NCI-H1436 treated with DMSO at 0.1 percent for 48 hours (cell line): ENCODE measurements at places on chromosomes 5 and 9.

GRCh38 chr5:101084353-101084752 lies 181.3 kb upstream of the ST8SIA4 start:
- DNase-seq: no peak

DNA sequence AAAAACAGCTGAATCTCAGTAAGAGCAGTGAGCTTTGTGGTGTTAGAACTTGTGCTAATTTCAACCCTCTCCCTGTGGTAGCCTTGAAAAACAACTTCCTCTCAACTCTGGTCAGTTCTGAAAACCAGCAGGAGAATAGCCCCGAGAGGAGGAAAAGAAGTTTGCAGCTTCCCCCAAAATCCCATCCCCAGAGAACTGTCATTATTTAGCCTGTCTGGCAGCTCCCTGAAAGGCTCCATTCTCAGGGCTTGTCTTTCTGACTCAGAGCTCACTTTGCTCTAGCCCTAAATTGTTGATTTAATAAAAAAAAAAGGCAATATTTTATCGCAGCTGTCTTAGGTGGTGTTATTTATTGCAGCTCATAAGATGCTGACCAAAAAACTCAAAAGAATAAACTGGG lies 11.4 kb upstream of the SLC45A2 start:
- no peak for DNase-seq

- no peak for DNase-seq
Observed at GRCh38 chr9:83646500-83647239, 23.7 kb downstream of the IDNK start.

DNA sequence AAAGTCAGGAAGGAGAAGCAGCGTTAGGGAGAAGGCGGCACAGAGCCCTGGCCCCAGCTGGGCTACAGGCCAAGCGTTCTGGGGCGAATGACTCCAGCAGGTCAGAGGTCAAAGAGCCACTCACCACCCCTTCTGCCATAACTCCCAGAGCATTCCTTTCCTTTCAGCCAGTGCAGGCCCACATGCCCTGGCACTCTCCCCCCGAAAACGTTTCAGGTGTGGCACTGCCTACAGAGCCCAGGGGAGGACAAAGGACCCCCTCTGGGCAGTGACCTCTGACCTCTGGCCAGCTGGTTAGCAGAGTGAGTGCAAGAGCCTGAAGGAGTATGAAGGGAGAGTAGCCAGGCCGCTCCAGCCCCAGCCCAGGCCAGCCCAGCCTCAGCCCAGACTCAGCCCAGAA lies 4.9 kb downstream of the ABCA2 start:
- no peak for DNase-seq

DNA sequence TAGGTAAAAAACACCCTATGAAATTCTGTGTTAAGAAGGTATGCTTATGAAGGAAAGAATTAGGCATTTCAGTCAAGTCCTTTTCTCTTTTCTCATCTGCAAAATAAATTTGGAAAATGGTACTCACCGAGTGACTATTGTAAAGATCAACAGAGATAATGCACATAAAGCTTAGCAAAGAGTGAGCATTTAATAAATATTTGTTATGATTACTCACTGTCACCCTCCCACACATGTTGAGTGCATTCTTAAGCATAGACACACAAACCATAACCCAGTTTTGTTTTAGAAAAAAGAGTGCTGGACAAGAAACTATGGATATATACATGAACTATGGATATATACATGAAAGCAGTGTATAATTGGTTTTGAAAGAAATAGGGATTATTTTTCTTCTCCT lies 54.7 kb upstream of the PRLR start:
- DNase-seq: no peak

- DNase-seq: no peak
Observed at GRCh38 chr9:3949744-3950143, 350.1 kb downstream of the GLIS3 start.

GRCh38 chr5:11853140-11853539 lies 51.1 kb downstream of the CTNND2 start:
- no peak for DNase-seq

- DNase-seq: no peak
Observed at GRCh38 chr9:25571491-25571890, 106.8 kb downstream of the TUSC1 start.

GRCh38 chr5:647311-647710 lies 35.2 kb downstream of the CEP72 start:
- DNase-seq: no peak

DNA sequence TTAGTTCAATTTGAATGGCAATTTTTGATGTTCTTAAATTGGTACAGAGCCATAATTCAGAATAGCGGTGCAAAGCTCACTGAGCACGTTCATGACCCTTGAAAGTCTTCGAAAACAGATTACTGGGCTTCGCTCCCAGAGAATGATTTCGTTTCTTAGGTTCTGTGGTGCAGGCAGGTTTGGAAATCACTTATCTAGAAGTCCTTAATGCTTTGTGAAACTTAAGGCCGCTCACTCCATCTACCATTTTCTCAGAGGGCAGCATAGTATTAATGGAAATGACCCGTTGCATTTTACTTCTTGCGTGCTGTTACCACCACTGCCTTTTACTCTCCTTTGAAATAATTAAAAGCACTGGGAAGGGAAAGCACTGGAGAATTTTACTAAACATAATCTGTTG lies 2.9 kb upstream of the MAT2B start:
- no peak for DNase-seq

- DNase-seq: no peak
Observed at GRCh38 chr5:29276371-29276770, 1917.1 kb upstream of the CDH6 start.

- no peak for DNase-seq
Observed at GRCh38 chr9:10008101-10008799, 604.6 kb downstream of the PTPRD start.

- DNase-seq: no peak
Observed at GRCh38 chr5:15338546-15338945, 161.4 kb upstream of the FBXL7 start.

- DNase-seq: no peak
Observed at GRCh38 chr5:129199308-129199707, 104.8 kb downstream of the ISOC1 start.

DNA sequence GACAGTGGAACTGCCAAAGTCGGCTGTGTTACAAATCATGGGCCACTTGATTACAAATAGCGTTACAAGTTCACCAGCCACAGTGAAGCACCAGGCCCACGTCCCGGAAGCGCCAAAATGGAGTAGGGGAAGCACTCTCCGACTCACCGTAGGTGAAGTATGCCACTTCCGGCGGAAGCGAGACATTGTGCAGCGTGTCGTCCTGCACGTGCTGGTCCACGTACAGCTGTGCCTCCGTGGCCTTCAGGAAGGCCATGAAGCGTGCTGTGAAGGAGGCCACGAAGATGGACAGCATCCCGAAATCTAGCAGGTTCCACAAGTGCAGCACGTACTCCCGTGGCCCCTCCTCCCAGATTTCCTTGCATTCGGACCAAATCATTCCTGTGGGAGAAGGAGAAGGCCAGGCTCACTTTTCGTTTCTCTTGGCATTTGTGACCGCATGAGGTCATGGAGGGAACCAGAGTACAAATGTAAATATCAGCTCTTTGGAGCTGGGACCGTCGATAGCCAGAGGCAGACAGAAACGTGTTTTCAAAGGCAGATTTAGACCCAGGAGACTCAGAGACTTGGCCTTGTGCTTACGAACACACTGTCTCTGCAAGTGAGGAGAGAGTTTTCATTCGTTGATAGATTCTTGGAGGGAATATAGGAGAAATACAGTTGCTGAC lies 58.7 kb upstream of the SMIM32 start:
- DNase-seq: no peak

DNA sequence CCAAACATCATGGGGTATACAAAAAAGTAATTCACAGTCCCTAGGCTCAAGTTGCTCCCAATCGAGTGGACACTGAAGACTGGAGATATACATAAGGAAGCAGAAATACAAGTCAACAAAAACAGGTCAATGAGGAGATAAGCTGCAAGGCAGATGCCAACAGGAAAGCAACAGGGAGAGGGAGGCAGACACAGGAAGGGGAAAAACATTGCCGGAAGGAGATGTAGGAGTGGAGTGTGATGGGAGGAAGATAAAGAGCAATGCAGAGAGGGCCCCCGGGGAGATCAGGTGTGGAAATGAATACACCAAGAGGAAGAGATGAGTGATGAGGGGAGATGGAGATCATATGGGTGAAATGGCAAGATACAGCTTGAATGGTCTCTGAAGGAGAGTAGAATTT lies 243.0 kb downstream of the RAB3C start:
- DNase-seq: no peak

- no peak for DNase-seq
Observed at GRCh38 chr5:51347157-51347556, 36.1 kb upstream of the ISL1 start.

GRCh38 chr5:148697809-148698196 lies 43.5 kb upstream of the HTR4 start:
- DNase-seq: no peak

DNA sequence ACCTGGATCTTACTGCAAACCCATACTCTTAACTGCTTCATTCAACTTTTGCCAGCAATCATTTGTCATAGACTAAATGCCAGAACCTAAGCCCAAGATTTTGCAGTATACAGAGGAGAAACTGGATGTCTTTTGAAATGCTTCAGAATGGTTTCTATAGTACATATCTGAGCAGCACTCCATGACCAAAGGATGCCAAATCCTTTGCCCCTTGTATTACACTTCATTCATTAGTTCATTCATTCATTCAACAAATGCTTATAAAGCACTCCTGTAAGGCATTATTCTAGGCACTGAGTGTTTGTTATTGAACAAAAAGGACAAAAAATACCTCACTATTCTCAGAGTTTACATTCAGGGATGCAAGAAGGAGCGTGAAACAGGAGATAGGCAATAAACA lies 119.9 kb downstream of the SLC1A3 start:
- no peak for DNase-seq

GRCh38 chr5:93800988-93801811 lies 59.8 kb upstream of the POU5F2 start:
- no peak for DNase-seq

DNA sequence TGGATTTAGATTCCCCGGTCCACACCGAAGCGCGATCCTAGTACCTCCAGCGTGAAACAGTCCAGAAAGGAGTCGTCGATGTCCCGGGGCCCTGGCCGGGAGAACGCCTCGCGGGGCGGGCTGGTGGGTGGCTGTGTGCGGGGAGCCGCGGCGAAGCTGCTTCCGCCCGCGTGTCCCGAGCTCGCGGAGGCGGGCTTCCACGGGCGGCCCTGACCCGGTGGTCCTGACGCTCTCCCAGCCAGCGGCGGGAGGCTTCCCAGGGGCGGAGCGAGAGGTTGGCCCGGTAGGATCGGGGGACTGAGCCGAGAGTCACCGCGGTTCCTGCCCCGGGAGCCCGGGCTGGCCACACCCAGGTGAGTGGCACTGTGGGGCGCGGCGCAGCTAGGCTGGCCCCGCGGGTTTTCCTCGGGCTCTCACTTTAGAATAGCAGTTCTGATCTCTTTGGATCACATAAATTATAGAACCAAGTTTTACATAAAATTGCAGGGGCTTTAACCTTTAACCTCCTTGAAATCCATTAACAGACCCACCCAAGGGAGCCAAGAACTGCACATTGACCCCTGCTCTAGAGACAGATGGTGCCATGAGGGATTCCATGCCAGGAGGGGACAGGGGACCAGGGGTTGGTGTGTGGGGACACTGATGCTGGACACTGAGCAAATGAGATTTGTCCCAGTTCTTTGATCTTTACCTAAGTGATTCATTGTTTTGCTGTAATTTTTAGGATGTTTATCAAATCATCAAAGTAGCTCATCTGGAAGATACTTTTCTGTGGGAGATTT lies 29.2 kb upstream of the IL31RA start:
- DNase-seq: no peak

DNA sequence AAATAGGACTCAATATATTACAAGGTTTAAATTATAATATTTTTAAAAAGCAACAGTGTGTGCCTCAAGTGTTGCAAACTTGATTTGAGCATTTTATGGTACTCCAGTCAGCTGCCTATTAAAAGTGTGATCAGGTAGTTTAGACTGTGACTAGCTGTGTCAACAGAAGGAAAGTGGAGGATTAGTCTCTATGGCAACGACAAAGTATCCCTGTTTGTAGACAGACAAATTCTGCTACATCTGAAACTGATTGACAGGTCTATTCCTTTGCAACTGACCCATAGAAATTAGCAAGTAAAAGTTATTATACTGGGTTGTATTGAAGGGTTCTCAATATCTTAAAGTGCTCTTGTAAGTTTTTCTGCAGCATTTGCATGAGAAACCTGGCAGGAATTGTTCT lies 249.8 kb upstream of the ARRDC3 start:
- no peak for DNase-seq

DNA sequence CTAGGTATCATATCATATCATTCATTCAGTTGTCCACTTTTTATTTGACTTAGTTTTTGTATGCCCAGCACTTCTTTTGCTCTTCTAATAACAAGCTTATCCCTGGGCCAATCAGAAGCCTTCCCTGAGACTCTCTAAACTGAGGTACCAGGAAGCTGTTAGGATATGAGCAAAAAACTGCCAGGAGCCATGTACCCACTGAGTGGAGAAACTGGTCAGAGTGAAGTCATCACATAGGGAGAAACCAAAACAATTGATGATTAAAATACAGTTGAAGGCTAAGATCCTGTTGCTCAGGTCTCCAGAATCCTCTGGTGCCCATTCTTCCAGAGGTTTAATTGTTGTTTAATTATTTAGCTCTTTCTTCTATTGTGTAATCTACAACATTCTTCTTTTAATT lies 120.2 kb downstream of the KIAA0825 start:
- no peak for DNase-seq

DNA sequence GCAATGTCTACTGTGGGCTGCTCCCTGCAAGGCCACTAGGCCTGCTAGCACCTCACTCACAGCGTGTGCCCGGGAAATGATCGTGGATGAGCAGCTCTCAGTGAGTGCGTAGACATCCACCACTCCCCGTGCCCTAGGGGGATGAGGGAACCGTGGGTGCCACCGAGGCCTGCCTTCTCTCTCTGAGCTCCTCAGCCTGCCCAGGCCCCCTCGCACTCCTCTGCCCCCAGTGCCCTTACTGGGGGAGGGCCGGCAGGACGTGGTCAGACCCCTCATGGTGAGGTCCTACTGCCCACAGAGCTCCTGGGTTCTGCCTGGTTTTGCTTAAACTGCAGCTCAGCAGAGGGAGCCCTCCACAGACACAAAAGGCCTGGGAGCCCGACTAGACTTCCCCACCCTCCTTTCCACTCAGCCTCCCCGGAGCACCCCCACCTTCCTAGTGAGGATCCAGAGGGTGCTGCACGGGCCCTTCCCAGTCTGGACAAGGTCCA lies 220.0 kb downstream of the CACNA1B start:
- DNase-seq: no peak
